ENCODE measurements at places on chromosomes 6 and 20.

DNA sequence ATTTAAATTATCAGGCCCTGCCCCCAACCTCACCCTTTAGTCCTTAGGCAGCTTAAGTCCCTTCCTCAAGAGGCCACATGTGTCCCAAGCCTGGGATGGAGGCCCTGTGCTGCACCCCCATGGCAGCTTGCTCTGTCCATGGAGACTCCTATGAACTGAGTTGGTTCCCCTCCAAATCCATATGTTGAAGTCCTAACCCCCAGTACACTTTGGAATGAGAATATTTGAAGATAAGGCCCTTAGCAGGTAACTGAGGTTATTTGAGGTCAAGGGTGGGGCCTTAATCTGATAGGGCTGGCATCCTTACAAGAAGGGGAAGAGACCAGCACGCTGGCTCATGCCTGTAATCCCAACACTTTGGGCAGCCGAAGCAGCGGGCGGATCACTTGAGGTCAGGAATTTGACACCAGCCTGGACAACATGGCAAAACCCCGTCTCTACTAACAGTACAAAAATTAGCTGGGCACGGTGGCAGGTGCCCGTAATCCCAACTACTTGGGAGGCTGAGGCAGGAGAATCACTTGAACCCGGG lies 6.7 kb upstream of the BEND3 start:
- DNase-seq, result no peak

GRCh38 chr6:169109411-169110220 lies 144.0 kb downstream of the THBS2 start:
- no peak for DNase-seq

DNA sequence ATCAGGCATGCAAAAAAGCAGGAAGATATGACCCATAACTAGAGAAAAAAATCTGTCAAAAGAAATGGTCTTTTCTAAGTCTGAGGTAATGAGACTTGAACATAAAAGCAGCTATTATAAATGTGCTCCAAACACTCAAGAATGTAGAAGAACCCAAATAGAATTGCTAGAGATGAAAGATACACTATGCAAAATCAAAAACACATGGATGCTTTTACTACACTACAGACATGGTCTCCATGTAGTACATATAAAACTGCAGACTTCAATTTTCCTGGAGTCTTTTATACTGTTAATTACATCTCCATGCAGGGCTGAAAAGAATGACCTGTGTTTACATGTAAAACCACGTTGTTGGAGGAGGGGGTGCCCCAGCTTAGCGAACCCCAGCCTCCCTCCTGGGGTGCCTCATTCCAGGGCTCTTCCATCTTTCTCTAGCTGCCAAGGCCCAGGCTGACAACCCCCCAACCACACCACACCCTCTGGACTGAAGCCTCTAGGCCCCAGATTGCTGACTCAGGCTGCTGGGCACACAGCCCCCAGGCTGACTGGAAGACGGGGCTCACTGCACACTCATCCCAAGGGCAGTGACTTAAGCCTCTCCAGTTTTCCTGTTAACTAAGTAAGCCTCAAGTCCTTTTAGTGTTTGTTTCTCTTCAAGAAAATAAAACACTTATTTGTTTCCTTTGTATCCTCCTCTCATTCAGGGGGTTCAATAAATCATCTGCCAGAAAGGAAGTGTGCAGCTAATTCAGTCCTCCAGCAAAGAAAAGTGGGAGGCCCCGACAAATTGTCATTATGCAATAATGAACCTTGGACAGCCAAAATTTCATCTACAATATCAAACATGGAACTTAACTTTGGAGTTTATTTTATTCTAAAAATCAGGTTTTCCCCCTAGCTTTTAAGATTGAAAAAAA lies 26.0 kb upstream of the PLAGL1 start:
- no peak for DNase-seq

DNA sequence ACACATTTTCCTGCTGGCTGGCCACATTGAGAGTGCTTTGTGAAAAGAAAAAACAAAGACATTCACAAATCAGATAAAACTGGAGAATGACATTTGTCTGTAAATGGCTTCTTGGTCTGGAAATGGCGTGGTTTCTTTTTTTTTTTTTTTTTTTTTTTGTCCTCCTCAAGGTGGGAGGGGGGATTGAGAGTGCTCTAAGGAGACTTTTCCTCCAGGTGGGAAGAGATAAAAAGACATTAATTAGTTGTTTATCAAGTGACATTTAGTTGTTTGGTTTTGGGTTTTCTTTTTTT lies 40.4 kb downstream of the GNAS start:
- no peak for DNase-seq

- DNase-seq, result no peak
These were observed 110.3 kb downstream of the RWDD2A start for GRCh38 chr6:83303426-83303825.

Data from Calu3 (cell line).